Putamen (tissue), 1 donor: ENCODE measurements at places on chromosomes 5 and 9.

GRCh38 chr9:87276851-87277261 is 220.8 kb upstream of the DAPK1 start:
- DNase-seq, result no peak

DNA sequence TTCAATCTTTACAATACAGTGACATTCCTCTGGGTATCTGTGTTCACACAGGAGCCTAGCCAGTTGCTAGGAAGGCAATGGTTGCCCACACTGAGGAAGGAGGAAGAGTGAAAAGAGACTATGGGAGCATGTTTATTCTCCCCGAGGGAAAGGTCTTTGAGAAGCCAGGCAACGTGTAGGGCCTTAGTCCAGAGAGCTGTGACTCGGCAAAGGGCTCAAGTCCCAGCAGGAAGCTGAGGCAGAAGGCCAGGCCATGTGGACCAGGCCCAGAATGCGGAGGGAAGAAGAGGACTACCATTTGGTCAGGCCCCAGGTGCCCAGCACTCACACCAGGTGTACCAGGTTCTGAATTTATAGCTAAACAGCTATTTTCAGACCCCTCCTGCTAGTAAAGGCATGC is 136.6 kb upstream of the DMAC1 start:
- no peak for DNase-seq

- no peak for DNase-seq
These were observed 444.3 kb upstream of the PIK3R1 start for GRCh38 chr5:67771221-67771620.

DNA sequence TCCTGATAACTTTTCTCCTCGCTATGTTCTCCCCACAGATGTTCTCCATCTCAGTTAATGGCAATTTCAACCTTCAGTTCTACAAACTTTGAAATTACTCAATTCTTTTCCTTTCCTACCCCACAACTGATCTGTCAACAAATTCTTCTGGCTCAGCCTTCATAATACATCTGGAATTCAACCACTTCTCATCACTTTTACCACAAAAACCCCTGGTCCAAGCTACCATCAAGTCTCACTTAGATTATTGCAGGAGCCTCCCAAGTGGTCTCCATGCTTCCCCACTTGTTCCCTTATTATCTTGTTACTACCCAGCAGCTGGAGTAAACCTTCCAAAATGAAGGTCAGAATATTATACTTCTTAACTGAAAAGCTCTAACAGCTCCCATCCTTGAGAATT is 110.1 kb downstream of the FBN2 start:
- DNase-seq, result no peak

GRCh38 chr5:27208051-27208450 is 169.7 kb upstream of the CDH9 start:
- no peak for DNase-seq

GRCh38 chr5:119280380-119280779 is 75.4 kb upstream of the TNFAIP8 start:
- no peak for DNase-seq

GRCh38 chr9:87324613-87325194 is 173.0 kb upstream of the DAPK1 start:
- peak; percentile 36 for DNase-seq

GRCh38 chr5:123813937-123814624 is 302.1 kb downstream of the CSNK1G3 start:
- DNase-seq, result no peak
